CD4-positive, CD25-positive, alpha-beta regulatory T cell (primary cell): ENCODE measurements at places on chromosomes 5 and 9.

DNA sequence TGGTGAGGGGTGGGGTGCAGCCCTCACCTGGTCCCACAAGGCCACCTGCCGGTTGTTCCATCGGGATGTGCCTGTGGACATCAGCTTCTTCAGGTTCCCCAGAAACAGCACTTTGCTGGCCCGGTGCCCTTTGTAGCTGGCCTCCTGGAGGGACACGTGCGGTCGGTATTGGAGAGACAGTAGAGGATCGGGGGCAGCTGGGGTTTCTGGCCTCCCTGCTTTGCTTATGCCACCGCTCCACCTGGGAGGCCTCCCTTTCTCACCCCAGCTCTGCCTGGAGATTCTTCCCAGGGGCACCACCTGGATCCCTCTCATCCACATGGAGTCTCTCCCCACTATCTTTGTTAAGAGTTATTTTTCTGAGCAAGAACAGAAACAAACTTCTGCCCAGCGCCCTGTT, 13.1 kb upstream of the TRIM14 start:
- DNase-seq, result no peak

GRCh38 chr5:99590806-99591205, 662.0 kb upstream of the CHD1 start:
- DNase-seq, result no peak

DNA sequence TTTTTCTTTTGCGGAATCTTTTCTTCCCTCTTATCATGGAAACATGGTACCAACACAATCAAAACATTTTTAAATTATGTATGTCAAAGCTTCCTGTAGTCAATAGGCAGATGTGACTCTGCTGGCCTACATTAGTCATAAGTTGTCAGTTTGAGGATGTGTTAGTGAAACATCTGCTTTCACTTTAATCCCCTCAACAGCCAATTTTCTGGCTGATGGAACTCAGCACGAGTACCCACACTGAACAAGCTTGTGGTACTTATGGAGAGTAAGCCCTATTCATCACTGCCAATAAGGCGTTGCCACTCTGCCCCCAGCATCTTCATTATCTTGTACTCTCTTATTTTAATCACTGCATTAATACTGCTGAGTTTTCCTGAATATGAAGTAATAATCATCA, 1034.4 kb downstream of the CDH9 start:
- DNase-seq, result no peak

DNA sequence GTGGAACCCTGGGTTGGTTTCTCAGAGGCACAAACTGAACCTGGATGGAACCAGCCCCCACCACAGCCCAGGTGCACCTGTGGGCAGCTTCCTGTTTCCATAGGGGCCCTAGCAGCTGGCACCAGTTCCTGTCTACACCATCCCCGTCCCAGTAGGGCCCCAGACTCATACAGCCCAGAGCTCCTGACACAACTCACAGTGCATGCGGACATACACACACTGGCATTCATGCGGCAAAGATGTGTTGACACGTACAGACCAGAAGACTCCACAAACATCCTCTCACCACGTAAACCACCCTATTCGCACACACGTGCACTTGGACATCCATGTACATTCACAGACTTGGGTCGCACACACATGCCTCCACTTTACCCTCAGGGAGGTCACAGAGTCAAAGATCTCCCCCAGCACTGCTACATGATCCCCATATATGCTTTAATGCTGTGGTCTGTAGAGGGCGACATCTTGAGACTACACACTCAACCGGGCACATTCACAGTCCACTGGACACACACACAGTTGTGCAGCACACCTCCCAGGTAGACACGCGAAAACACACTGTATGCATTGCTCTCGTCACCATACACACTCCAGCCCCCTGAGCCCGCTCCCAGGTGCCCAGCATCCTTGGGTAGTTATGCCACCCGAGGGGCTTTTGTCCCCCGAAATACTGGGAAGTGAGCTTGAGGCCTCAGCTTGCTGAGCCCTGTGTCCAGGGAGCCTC, 22.4 kb downstream of the CXXC5 start:
- DNase-seq, result peak; percentile 26

- DNase-seq, result no peak
Measured at GRCh38 chr5:151949701-151950308, 25.2 kb upstream of the GLRA1 start.

DNA sequence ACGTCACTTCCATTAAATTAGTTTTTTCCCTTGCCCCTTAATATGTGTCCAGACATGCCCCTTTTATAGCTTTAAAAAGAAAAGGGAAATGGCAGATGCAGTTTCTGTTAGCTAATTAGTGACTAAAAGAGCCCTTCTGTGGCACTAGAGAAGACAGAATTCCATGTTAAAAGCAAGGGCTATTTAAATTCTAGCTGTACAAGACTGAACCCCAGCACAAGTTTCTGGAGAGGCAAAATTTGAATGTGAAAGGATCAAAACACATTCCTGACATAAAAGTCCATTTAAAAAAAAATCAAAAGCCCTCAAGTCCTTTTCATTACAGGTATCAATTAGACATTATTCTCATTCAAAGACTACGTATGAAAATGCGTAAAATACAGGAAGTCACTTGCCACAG, 78.7 kb downstream of the HAPLN1 start:
- DNase-seq, result no peak

DNA sequence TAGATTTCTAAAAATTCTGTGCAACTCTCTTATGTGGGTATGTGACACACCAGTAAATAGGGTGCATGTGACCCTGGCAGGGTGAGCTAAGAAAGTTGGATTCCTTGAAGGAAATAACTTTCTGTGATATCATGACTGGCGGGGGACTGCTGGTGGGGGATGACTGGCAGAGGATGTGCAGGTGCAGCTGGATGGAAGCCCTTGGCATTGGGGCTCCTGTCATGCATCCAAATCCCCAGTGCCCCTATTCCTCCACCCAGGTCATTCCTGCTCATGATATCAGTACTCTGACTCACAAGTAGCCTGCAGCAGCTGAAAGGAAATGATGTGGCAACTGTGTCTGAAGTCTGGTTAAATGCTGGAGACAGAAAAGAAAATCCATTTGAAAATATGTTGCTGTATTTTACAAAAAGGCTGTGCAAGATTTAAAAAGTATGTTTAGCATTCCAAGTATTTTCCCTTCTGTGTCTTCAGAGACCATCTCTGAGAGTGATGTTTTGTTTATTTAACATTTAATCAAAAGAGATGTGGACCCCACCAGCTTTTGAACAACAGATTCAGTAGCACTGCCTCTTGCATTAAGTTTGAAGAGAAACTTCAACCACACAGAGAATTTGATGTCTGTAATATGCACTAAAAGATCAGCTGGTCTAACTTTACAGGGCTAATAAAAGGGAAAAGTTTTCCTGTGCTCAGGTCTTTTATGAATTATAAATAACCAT, 17.9 kb upstream of the ZSWIM6 start:
- no peak for DNase-seq

GRCh38 chr9:22175972-22176545, 167.0 kb upstream of the CDKN2B start:
- DNase-seq, result no peak
